Neuronal stem cell (in vitro differentiated cells): ENCODE measurements at places on chromosomes 7 and 10.

DNA sequence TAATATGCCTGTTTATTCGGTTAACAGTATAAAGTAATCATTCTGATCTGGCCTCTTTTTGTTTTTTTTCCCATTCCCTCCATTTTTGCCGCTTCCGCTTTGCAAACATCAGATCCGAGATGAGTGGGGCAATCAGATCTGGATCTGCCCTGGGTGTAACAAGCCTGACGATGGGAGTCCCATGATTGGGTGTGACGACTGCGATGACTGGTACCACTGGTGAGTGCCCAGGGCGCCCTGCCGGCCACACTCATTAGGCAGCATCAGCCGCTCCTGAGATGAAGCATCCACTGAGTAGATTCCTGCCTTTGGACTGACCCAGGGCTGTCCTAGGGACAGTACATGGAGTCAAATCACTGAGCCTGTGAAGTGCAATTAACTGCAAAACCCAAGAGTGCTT, 40.9 kb upstream of the GATA3 start:
- no peak for DNase-seq

- DNase-seq: no peak
Measured at GRCh38 chr7:140967438-140967837, 42.7 kb upstream of the BRAF start.

DNA sequence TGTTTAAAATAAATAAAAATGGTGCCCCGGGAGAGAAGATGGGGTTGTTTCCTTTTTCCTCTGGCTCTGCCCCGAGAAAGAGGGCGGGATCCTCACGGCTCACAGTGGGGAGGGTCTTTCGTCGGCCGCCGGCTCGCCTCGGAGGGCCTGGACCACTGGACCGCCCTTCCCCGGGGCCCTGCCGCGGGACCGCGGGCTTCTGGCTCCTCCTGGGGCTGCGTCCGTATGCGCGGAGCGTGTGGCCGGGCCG, 3.5 kb upstream of the IGF2BP3 start:
- no peak for DNase-seq

GRCh38 chr10:74189999-74190421, 39.0 kb downstream of the ADK start:
- no peak for DNase-seq

DNA sequence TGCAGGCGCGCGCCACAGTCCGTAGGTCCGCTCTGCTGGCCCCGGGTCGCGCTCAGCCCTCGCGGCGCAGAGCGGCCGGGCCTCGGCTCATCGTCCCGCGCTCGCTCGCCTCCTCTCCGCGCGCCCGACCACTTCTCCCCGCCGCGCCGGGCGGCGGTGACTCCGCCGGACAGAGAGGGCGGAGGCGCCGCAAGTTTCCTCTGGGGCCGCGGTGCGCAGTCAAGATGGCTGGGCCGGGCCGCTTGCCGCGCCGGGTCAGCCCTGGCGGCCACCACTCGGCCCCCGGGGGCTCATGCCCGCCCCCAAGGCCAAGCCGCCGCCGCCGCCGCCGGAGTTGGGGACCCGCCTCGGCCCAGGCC, 441 bp downstream of the FZD8 start:
- no peak for DNase-seq

DNA sequence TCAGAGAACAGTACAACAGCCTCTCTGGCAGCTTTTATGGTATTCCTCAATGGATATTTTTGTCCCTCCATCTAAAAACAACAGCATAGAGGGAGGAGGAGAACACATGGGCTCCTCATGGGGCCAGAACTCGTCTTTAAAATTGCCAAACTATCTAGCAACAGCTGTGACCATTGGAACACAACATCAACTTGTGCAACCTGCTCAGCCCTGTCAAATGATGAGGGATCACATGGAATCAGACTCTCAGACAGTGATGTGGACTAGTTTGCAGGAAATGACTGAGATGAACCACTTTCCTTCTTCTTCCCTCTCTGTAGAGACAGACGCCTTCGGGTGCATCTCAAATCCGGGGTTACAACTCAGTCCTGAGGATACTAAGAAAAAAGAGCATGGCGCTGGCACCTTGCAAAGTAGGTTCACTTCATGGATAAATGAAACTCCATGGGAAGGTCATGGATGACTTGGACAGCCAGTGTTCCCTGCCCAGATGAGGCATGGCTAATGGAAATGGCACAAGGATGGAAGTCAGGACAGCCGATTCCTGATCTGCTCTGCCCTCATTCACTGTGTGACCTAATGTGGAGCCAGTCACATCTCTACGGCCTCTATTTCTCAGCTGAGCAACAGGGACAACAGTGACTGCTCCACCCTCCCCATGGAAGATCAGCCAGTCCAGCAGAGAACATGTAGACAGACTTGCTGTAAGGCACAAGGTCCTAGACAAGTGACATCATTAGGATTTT, 24.6 kb upstream of the DGKI start:
- DNase-seq: no peak

GRCh38 chr10:85610381-85611092, 756.1 kb downstream of the GRID1 start:
- no peak for DNase-seq

- no peak for DNase-seq
Measured at GRCh38 chr7:78959477-78959876, 494.0 kb downstream of the MAGI2 start.

DNA sequence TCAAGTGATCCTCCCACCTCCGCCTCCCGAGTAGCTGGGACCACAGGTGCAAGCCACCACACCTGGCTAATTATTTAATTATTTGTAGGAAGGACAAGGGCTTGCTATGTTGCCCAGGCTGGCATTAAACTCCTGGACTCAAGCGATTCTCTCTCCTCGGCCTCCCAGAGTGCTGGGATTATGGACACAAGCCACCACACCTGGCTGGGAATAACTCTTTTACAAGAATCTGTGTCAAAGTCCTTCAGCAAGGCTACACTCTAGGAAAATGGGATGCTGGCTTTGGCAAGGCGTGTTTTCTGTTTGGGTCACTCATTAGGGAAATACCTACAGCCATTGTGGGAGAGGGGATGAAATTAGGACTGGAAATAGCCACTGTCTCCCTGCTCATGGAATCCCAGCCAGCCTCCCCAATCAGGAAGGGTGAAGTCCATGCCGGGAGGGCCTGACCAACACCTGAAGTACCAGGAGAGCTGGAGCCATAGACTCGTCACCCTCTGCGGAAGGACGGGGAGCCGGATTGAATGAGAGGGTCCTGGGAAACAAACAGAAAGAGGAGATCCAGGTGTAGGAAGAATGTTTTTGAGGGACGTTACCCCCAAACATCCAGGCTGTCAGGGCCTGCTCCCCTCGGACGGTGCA, 72.2 kb upstream of the MYL10 start:
- DNase-seq: no peak

- DNase-seq: no peak
Measured at GRCh38 chr7:77710861-77711260, 14.6 kb downstream of the RSBN1L start.

DNA sequence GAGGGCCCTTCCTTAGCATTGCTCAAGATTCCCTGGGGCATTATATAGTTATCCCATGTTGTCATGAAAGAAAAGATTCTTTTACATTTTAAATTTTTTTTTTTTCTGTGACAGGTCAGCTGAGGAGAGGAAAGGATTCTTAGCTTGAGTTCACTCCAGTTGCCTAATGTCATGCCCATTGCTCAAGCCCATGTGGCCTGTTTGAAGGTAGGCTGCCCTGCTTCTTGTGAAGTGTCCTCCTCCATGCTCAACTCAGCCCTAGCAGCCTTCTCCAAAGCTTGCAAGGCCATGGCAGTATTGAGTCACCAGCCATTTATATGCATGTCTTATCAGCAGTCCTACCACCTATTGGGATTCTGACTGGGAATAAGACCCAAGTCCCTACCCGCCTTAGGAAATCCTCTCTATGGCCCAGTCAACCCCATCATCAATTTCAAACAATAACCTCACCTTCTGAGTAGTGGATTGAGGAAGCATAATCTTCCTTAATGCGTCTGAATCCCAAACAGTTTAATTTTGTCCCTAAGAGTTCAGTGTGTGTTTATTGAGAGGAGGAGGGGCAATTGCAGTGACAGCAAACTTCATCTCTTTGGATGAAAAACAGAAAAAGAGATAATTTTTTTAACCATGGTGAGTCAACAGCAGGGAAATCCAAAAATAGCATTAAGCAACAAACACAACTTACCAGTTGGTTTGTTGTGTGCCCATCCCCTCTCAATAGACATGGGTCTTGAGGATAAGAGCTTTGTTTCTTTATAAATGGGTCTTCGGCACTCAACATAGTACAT, 38.6 kb upstream of the WASL start:
- no peak for DNase-seq

GRCh38 chr7:6032167-6032566, 991 bp downstream of the ANKRD61 start:
- DNase-seq: no peak

DNA sequence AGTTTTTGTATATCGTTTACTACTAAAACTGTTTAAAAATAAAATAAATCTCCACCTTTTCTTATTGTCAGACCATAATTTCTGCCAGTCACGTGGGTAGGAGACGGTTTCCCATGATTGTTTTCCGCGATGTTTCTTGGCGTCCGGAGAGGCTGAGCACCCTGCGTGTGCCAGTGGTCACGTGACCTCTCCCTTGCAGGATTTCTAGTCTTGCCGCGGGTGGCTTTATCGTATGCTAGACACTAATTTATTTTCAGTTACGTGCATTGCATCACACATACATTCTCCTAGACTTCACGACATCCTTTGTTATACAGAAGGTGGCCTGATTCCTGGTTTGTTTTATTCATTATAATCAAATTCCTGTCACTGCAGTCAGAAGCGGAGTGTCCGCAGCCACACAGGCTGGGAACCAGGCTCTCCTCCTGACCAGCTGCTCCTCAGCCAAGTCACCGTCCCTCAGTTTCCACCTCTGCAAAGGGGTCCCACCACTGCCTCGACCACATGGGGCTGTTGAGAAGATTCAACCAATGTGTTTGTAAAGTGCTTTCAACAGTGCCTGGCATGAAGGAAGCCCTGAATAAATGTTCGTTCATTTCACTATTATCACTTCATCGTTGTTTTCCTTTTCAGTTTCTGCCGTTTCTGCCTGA, 203.2 kb upstream of the PPP2R2D start:
- no peak for DNase-seq

DNA sequence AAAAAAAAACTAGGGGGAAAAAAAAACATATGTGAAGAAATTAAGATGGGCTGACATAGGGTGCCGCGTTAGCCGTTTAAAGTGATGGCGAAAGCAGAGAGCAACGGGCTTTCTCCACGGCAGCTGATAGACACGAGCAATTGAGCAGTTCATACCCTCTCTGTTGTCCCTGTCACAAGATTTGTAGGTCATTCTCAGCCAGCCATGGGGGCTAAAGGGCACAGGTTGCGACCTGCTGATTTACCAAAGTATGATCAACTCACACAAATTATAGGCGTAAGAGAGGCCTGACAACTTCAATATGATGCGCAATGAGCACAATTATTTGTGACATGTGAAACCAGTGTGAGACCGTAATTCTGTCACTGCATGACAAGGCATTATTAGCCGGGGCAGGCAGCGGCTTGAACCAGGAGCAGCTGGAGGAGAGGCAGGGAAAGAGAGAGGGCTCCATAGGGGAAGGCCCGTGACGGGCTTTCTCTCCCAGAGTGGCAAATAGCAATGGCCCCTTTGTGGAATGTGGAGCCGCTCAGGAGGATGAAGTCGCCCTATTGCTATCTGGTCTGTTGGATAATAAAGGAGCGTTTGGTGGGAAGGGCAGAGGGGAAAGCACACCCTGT, 195.1 kb upstream of the HABP2 start:
- DNase-seq: peak; percentile 8

DNA sequence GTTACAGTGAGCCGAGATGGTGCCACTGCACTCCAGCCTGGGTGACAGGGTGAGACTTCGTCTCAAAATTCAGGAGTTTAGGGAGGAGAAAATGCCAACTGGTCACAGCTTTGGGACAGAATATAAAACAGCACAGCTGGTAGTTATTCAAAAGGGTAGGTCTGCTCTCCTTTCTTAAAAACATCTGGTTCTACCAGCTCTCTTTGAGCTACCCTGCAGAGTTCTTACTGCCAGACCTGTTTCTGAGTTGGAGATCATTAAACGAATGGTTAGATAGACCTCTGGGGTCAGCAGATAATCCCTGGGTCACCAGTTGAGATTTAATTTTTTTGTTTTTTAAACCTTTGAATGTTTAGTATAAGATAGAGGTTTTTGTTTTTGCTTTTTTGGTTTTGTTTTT, 52.6 kb downstream of the MCU start:
- DNase-seq: no peak

DNA sequence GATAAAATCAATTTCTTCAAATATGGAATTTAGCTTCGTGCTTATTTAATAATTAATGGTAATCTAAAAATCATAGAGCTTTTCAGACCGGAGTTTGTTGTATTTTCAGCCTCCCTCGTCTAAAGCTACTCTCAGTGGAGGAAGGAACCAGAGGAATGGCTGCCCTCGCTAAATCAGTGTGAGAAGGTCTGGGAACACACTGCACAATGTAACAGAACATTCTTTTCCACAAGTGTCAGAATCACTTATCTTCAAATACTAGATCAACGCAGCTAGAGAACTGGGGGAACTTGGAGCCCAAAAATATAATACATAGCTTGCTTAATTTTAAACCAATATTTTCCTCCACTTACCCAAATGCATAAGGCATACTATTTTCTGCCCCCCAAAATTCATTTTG, 148.5 kb downstream of the MTERF1 start:
- no peak for DNase-seq

DNA sequence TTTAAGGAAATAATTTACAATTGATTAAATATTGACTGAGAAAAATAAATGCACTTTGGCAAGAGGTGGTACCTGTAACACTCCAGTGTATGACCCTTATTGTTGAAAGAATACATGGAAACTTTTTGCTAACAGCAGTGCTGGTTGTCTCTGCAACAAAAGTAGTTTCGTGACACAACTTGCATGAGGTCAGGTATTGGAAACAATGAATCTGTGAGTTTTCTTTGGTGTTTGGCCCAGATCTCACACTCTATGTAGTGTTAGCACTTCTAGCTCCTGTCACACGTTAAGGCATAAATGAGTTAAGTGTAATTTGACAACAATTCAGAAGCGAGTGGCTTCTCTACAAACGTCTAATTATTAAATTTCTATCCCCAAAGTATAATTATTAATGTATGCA, 137.7 kb upstream of the MDFIC start:
- DNase-seq: no peak

DNA sequence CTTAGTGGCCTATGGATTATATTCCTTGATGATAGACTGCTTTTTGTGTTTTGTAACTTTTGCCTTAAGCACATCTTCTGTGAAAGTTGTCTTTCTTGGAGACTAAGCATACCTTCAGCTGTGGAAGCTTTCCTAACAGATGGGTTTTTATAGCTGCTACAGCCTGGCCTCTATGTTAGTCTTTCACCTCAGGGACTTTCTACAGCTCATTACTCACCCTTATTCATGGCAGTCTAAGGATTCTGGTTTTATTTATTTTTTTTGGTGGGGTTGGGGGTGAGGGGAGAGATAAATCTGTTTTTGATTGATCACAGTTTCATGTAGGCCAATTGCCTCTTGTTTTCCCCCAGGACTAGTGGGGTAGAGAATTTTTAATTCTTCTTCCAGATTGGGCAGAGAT, 219.9 kb downstream of the DKK1 start:
- DNase-seq: no peak

GRCh38 chr10:4407783-4408182, 418.2 kb upstream of the AKR1E2 start:
- DNase-seq: no peak
